ENCODE measurements at places on chromosomes 12 and 14. TPM values are rescaled to one million over a fixed set of nuclear protein-coding genes. Genes with fewer than 3 reads are reported as not detected.

DNA sequence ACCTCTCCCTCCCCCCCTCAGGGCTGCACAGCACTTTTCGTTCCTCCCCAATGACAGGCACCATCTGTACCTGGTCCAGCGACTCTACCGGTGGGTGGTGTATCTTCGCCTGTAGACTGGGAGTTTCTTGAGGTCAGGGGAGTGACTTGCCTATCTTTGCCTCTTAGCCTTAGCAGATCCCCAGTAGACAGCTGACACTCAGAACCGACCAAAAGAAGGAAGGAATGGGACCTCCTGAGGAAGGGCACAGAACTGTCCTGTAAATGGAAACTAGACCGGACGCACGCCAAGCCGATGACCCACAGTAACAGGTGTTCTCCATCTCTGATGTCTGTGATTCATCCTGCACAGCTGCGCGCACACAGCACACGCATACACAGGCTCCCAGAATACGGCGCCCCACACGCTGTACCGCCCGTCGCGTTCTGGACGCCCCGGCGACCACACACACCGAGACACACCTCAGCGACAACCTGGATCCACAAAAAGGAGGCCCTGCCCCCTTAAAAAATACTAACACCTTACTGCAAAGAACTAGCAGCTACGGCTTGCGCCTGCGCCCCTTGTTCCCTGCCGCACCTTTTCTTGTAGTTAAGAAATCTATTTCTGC lies 673 bp upstream of the TTC9 start:
- no peak for DNase-seq

GRCh38 chr14:101034986-101035385 lies 131.5 kb upstream of the RTL1 start:
- DNase-seq: no peak

- DNase-seq: no peak
These were observed 10.0 kb downstream of the IFNG-AS1 start for GRCh38 chr12:67999244-67999643.

GRCh38 chr12:28222081-28222700 lies 31.9 kb downstream of the CCDC91 start:
- no peak for DNase-seq

GRCh38 chr12:84660139-84660538 lies 252.5 kb downstream of the SLC6A15 start:
- DNase-seq: no peak

- DNase-seq: no peak
These were observed at the start of gene KCNH5 for GRCh38 chr14:63045234-63045611. Gene KCNH5 (minus strand): TSS chr14:63045458. CDS start chr14:63045186, 272 bp downstream.

DNA sequence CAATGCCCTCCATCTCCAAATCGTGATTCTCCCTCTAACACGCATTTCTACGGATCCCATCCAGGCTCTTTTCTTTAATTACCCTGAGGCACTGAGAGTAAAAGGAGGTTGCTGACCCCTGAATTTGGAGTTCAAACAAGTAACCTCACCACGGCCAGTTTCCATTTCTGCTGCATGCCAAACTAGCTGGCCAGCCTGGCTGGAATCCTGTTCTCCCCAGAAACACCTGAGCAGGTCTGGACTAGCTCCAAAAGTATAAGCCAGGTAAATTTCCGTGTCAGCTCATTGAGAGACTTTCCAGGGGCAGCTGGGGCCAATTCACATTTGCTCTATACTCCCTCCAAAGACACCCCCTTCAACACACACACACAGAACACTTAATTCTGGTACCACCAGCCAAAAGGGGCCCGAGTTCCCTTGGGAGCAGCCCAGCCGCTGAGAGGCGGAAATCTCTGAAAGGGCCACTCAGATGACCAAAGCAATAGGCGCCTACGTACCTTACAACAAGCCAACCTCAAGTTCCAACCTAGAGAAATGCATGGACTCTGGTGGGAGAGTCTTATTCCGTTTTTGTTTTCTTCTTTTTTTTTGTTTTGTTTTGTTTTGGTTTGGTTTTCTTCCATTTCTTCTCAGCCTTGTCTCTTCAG lies 131.4 kb downstream of the NDUFA12 start:
- no peak for DNase-seq

- DNase-seq: no peak
These were observed 79.5 kb downstream of the PPFIA2 start for GRCh38 chr12:81679614-81680013.

- DNase-seq: no peak
These were observed 205.2 kb downstream of the CACNA1C start for GRCh38 chr12:2258025-2258424.

DNA sequence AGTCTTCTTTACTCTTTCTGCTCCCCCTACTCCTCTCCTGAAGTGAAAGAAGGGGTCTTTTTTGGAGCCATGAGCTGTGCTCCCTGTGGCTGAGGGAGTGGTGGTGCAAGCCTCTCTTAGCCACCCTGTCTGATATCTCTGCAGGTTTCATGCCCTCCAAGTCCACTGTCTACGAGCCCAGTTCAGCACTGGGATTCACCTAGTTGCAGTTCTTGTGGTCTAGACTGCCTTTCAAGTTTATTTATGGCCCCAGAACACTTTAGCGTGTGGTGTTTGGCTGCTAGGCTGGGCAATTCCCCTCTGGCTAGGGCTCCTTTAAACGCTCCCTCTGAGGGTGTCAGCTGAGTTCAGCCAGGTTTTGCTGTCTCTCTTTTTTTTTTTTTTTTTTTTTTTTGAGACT lies 908.6 kb downstream of the TRHDE start:
- DNase-seq: no peak

FGF23 gene
- total RNA-seq: not detected

- peak; percentile 4 for DNase-seq
These were observed 45.2 kb upstream of the C14orf132 start for GRCh38 chr14:95993768-95994592.

GRCh38 chr12:68601767-68602166 lies 8.9 kb upstream of the RAP1B start:
- no peak for DNase-seq

CPNE6 gene
- total RNA-seq: not detected

DNA sequence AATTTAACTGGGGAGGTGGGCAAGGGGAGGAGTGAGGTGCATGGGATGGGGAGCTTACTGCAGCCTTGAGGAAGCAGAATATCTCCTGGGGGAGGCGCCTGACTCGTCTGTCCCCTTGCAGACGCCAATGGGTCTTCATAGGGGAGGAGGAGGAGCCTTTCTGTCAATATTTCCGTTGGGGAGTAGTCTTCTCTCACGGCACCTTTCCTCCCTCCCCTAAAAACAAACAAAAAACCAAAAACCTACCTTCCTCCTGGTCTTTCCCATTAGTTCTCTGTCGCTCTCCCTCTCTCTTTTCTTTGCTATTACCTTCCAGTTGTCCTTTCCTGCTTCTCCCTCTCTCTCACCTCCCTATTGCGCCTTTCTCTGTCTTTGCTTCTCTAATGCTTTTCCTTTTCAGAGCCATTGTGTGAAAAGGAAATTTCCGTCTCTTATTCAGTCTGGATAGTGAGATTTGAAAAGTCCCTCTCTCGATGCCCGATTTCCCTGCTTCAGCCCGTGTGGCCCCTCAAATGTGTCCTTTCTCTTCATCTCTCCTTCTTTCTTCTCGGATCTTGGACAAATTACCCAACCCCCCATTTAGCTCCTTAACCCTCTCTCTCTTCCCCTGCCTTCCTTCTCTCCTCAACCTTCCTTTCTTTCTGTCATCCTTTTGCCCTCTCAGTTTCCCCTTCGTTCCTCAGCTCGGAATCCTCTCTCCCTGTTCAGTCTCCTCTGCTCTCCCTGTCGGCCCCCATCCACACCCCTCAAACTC lies 5.9 kb downstream of the GPR84 start:
- no peak for DNase-seq

DNA sequence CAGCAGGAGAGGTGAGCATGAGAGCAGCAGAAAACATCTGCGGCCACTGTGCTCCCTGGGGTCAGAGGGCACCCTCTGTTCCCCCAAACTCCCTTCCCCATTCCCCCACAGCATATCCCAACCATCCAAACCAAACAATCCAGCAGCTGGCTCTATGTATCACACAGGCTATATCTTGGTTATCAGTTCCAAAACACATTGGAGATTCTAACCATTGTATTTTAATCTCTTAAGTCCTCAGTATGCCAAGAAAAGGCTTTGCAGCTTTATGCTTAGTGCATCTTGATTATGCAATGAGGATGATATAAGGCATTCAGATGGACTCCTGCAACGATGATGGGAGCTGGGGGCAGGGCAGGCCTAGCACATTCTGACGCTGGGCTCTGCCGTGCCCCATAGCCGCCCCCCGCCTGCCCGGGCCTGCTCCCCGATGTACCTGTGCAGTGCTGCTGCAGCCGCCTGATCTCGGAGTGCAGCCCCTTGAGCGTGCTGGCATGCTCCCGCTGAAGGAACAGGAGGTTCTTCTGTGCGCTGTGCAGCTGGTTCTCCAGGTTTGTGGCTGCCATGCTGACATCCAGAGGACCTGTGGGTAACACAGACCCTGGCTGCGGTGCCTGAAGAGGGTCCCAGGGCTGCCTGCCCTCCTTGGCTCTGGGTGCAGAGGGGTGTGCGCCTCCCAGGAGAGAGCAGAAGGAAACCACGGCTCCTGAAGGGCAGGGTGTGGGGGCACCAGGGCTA lies 29.6 kb downstream of the CCDC92 start:
- no peak for DNase-seq

All from kidney epithelial cell (primary cell).